IPS DF 19.7 (cell line): ENCODE measurements at places on chromosomes 5 and 9.
A peak's percentile ranks its signal among the peaks of the same experiment; 100 is the strongest.

DNA sequence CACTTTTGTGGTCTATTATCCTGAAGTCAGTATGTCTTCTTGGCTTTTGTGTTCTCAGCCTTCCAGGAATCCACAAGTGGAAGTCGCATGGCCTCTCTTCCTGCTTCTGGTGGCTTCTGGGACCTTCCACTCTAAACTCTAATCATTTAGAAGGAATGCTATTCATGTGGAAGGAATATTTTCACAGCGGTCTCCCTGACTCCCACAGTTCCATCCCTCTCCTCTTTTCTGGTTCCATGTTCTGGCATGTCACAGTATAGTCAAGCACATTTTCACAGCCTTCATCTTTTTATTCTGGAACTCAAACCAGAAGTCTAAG, 7.3 kb upstream of the RAI14 start:
- no peak for DNase-seq

- no peak for DNase-seq
These were observed 589.7 kb downstream of the ANXA1 start for GRCh38 chr9:73741316-73741715.

DNA sequence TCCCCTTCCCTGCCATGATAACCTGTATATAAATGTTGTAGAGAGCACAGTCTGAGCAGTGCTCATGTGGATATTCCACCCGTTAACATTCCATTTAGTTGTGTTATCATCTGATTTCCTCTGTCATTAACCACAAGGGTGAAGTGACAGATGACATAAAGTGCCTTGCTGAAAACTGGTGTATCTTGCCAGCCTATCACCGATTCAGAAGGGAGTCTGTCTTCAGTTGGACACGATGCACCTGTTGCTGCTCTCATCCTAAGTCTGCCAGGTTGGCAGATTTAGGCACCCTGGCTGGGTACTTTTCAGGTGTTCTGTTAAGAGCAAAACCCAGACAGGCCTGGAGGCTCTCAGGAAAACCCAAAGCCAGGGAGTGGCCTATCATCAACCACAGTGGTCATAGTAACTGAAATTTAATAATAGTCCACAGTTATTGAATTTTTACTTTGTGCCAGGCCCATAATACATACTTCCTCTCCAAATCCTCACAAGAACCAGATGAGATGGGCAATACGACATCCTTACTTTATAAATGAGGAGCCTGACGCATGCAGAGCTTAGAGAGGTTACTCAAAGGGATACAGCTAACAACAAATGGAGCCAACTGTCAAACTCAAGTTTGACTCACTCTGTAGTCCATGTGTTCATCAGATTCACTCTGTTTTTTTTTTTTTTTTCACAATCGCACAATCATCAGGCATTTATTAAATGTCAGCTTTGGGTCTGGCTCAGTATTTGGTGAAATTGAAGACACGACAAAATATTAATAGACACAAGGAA, 100.7 kb upstream of the SPRY4 start:
- DNase-seq: no peak

GRCh38 chr5:35753500-35753899, 103.2 kb upstream of the IL7R start:
- no peak for DNase-seq

DNA sequence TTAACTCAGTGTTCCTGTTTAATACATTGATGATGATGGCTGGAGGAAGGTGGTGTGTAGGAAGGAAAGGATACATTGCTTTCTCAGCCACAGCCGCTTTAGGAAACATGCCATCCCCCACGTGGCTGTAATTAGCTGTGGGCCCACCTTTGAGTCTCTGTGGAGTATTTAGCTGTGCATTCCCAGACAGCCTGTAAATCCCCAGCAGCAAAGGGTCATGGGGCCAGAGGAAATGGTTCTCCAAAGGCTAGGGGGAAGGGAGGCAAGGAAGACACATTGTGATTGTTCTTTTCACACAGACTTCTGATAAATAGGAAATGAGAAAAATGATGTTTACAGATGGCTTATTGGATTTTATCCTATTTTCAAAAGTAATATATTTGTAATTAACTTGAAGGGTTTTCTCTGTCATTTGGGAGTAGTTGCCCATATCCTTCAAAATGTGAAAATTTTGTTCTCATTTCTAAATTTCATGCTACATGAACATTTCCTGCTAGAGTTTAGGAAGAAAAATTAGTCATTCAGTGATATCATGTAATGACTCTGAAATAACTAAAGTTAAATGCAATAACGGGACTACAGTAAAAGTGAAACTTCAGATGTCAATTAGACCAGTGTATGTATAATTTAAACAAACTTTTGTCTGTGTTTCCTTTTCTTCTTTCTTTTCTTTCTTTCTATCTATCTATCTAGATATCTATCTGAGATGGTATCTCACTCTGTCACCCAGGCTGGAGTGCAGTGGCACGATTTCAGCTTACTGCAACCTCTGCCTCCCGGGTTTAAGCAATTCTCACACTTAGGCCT, 24.3 kb upstream of the F2R start:
- no peak for DNase-seq

- no peak for DNase-seq
These were observed 40.1 kb downstream of the TMEM167A start for GRCh38 chr5:83036991-83037575.

DNA sequence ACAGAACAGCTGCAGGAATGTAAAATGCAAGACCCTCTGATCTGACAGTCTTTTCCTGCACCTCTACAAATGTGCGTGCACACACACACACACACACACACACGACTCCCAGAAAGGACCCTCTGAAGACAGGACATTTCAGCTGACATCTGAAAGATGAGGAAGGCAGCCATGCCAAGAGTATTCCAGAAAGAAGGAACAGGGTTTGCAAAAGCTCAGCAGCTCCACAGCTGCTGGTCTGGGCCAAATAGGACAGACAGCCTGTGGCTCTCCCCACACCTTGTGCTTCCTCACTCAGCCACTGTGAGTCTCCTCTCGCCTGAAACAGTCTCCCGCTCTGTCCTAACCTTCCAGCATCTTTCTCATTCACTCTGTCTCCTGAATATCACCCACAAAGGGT, 189.0 kb downstream of the PALM2AKAP2 start:
- DNase-seq: no peak

- DNase-seq: no peak
These were observed at the start of gene GCNT4 for GRCh38 chr5:75052192-75053053. TSS of gene GCNT4 (minus strand) at chr5:75052558. CDS start at chr5:75030037, 22,521 bp downstream.

GRCh38 chr5:7897014-7897600, 28.2 kb downstream of the MTRR start:
- no peak for DNase-seq

DNA sequence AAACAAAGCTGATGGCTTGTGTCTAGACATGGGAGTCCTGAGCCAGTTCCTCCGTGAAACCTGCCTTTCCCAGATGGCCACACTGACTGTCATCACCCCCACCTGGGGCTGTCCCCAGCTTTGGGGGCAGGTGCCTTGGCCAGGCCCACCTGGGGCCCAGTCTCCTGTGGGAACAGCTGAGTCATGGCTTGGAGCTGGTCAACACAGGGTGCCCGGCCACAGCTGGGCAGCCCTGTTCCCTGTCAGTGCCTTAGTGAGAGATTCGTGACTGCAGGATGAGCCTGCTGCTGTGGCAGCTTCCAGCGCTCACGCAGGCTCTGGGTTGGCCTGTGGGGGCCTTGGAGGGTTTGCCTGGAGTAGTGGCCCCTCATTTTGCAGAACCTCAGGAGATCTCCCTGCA, 56.5 kb downstream of the COL5A1 start:
- DNase-seq: no peak

DNA sequence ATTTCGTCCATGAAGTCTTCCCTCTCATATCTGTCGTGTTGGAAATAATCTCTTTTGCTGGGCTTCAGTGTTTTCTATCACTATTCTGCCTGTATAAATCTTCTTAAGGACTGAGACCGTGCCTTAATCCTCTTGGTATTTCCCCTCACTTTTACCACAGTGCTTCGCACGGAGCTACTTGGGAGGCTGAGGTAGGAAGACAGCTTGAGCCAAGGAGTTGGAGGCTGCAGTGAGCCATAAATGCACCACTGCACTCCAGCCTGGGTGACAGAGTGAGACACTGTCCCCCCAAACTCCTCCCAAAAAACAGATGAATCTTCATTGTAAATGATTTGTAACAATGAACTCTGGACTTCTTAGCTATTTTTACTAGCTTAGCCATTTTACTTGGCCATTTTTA, 57.8 kb downstream of the PHAX start:
- no peak for DNase-seq

- peak; percentile 91 for DNase-seq
These were observed 1.9 kb downstream of the SPARC start for GRCh38 chr5:151684690-151685361.

DNA sequence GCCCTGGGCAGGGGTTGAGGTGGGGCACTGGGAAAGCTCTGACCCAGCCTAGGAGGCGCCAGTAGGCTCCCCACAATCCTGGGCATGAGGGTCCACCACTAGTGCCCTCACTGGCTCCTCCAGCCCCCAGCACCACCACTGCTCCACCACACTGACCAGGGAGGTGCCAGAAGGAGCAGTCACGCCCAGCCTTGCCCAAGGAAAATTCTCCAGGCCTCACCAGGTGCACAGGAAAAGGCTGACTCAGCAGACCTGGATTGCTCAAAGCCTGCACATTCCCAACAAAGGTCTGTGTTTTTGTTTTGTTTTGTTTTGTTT, 62.9 kb downstream of the ZNF354C start:
- DNase-seq: no peak

GRCh38 chr9:89838621-89839020, 233.8 kb downstream of the GADD45G start:
- DNase-seq: no peak

- no peak for DNase-seq
These were observed 43.6 kb upstream of the RAD23B start for GRCh38 chr9:107239474-107239873.

GRCh38 chr5:39194466-39195136, 24.8 kb downstream of the FYB1 start:
- no peak for DNase-seq

DNA sequence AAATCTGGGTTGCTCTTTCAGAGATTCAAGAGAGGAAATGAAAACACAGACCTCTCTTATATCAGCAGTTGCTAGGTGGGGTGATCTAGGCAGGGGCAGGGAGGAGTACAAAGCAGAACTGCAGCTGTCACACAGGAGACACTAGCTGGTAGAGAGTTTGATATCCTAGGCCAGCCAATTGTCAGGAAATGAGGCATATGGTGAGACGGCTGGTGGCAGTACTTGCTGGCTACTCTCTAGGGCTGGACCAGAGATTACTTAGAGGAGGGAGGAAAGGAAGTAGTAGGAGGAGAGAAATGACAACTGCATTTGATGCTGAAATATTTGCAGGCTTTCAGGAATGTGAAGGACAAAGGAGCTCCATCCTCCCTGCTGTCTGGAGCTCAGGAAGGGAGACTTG, 113.8 kb downstream of the TRIM32 start:
- peak; percentile 73 for DNase-seq

- no peak for DNase-seq
These were observed 24.6 kb downstream of the CDHR2 start for GRCh38 chr5:176573564-176574296.

GRCh38 chr9:17665450-17665849, 86.6 kb downstream of the SH3GL2 start:
- DNase-seq: no peak

- DNase-seq: no peak
These were observed 61.3 kb upstream of the GGTA1 start for GRCh38 chr9:121560921-121561320.
